Naive thymus-derived CD8-positive, alpha-beta T cell (primary cell): ENCODE measurements at places on chromosomes 11 and 22. TPM values are rescaled to one million over a fixed set of nuclear protein-coding genes. Genes with fewer than 3 reads are reported as not detected.

Gene PKDREJ
- total RNA-seq, result not detected

Gene NDUFS8
- 92.9 TPM for total RNA-seq

Gene CCDC73
- total RNA-seq, result not detected

Gene BRSK2
- total RNA-seq, result 1.3 TPM

Gene RFPL1
- not detected for total RNA-seq

Gene CD6
- 384 TPM for total RNA-seq

Gene FREY1
- total RNA-seq, result 3.1 TPM

Gene NXPE2
- total RNA-seq, result not detected

Gene SPINDOC
- total RNA-seq, result 11.0 TPM

Gene NUP50
- total RNA-seq, result 111 TPM

Gene OR2AT4
- total RNA-seq, result not detected

Gene CRYBB2
- not detected for total RNA-seq

Gene PATE2
- total RNA-seq, result not detected

Gene DLG2
- total RNA-seq, result 5.4 TPM

Gene MUC2
- total RNA-seq, result not detected

Gene IRAG1
- not detected for total RNA-seq

Gene OR4C11
- not detected for total RNA-seq

Gene CCDC15
- total RNA-seq, result 2.5 TPM

Gene HYLS1
- 5.1 TPM for total RNA-seq

Gene POU2F3
- total RNA-seq, result not detected

Gene OR8D4
- not detected for total RNA-seq

Gene GSTT2B
- not detected for total RNA-seq

Gene EED
- total RNA-seq, result 31.5 TPM

Gene NRXN2
- 0.21 TPM for total RNA-seq

Gene IFITM10
- total RNA-seq, result 2.0 TPM

Gene EXPH5
- total RNA-seq, result 8.7 TPM

Gene SLC1A2
- 0.44 TPM for total RNA-seq

Gene CTSW
- total RNA-seq, result 52.1 TPM

Gene TYR
- not detected for total RNA-seq

Gene TRIM49B
- total RNA-seq, result not detected

Gene KRTAP5-10
- not detected for total RNA-seq

Gene OVOL1
- total RNA-seq, result not detected

Gene GPHA2
- 0.55 TPM for total RNA-seq

Gene MAJIN
- total RNA-seq, result 2.4 TPM

Gene GLYAT
- total RNA-seq, result not detected
